Metanephros (tissue), 2 donors: ENCODE measurements at places on chromosomes 4 and X. TPM values are rescaled to one million over a fixed set of nuclear protein-coding genes. Genes with fewer than 3 reads are reported as not detected.

Gene RENBP
- total RNA-seq: 13.3 TPM

Gene TEX11
- total RNA-seq: not detected

Gene AVPR2
- 4.1 TPM for total RNA-seq

Gene DUSP21
- not detected for total RNA-seq

Gene IL13RA2
- 0.58 TPM for total RNA-seq

Gene CLGN
- 0.47 TPM for total RNA-seq

Gene USP17L28
- not detected for total RNA-seq

Gene P2RY4
- total RNA-seq: 0.35 TPM

Gene MMRN1
- total RNA-seq: 5.1 TPM

Gene TMPRSS11B
- total RNA-seq: not detected

Gene PRKG2
- total RNA-seq: 0.76 TPM

Gene NAA11
- total RNA-seq: not detected

Gene TMSB15C
- total RNA-seq: 7.9 TPM

Gene SNX12
- total RNA-seq: 46.9 TPM

Gene CCDC158
- 0.53 TPM for total RNA-seq

Gene HMX1
- total RNA-seq: not detected

Gene TRMT2B
- total RNA-seq: 15.8 TPM

Gene ITGB1BP2
- 16.9 TPM for total RNA-seq

Gene HSFX1
- 1.7 TPM for total RNA-seq

Gene CCDC110
- total RNA-seq: 2.1 TPM

Gene SH3D19
- total RNA-seq: 20.1 TPM

Gene SPANXN4
- total RNA-seq: not detected

Gene PCDH19
- 1.8 TPM for total RNA-seq

Gene SSX3
- total RNA-seq: not detected

Gene LDB2
- total RNA-seq: 225 TPM

Gene ADAMTS3
- total RNA-seq: 9.8 TPM

Gene MAGEB2
- not detected for total RNA-seq

Gene ADGRG2
- total RNA-seq: 7.3 TPM

Gene APLN
- total RNA-seq: 2.8 TPM

Gene FGF2
- 8.7 TPM for total RNA-seq

Gene WNK3
- 6.3 TPM for total RNA-seq

Gene HERC5
- 4.9 TPM for total RNA-seq

Gene MAD2L1
- 19.3 TPM for total RNA-seq

Gene CT45A1
- not detected for total RNA-seq

Gene NOX1
- total RNA-seq: not detected

Gene RASGEF1B
- total RNA-seq: 29.2 TPM

Gene ASIC5
- total RNA-seq: not detected
